ENCODE measurements at places on chromosomes 1 and 21. TPM values are rescaled to one million over a fixed set of nuclear protein-coding genes. Genes with fewer than 3 reads are reported as not detected.

DNA sequence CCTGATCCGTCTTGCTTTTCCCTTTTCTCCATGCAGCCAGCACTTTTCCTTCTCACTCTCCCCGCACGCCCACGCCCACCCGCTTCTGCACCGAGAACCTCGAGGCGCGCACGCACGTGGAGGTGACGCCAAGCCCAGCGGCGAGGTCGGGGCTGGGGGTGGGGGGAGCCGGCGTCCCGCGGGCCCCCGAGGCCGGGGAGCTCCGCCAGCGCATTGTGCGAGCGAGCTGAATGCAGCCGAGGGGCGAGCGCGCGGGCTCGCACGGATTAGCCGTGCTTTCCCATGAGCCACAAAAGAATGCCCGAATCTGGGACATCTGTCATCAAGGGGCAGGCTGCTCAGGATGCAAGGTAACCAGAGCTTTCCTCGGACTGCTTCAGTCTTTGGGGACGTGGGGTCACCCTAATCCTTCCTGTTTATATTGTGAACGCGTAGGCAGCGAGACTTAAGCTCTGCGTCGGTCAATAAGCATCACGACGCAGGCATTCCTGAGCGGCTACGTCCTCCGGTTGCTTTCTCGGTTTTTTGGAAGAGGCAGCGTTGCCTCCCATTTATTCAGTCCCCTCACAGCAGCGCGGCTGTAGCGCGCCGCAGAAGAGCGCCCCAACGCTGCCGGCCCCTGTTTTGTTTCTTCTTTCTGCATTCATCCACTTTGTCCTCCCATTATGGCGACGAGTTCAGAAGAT lies 67.3 kb upstream of the AKT3 start:
- peak; percentile 92 for DNase-seq

Gene GPR153
- total RNA-seq, result 8.6 TPM

GRCh38 chr1:10687782-10688408 lies 108.6 kb downstream of the CASZ1 start:
- DNase-seq, result peak; percentile 53

Gene SZRD1
- 78.8 TPM for total RNA-seq

DNA sequence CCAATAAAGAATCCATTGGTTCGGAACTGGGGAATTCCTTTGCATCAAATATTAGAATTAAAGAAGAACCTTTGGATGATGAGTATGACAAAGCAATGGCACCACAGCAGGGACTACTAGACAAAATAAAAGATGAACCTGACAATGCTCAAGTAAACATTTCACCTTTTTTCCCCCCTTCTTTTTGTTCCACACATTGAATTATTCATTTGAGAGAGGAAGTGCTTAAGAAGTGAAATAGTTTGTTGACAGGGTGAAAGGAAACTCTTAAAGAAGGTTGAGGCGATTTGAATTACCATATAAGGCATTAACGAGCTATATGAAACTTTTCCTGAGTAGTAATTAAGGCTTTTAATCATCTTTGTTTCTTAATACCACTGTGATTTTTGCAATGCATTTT lies 93.1 kb downstream of the ZMYM4 start:
- no peak for DNase-seq

- no peak for DNase-seq
These were observed 145.6 kb downstream of the NFIA start for GRCh38 chr1:61227857-61228550.

DNA sequence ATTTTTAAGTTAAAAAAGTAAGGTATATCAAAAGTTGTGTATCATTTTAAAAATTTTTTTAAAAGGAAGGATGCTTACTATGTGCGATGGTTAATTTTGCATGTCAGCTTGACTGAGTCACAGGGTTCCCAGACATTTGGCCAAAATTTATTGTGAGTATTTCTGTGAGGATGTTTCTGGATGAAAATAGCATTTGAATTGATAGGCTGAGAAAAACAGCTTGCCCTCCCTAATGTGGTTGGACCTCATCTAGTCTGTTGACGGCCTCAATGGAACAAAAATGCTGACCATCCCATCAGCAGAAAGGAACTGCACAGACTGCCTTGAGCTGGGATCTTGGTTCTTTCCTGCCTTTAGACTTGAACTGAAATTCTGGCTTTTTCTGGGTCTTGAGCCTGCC lies 724.5 kb downstream of the NCAM2 start:
- peak; percentile 15 for DNase-seq

DNA sequence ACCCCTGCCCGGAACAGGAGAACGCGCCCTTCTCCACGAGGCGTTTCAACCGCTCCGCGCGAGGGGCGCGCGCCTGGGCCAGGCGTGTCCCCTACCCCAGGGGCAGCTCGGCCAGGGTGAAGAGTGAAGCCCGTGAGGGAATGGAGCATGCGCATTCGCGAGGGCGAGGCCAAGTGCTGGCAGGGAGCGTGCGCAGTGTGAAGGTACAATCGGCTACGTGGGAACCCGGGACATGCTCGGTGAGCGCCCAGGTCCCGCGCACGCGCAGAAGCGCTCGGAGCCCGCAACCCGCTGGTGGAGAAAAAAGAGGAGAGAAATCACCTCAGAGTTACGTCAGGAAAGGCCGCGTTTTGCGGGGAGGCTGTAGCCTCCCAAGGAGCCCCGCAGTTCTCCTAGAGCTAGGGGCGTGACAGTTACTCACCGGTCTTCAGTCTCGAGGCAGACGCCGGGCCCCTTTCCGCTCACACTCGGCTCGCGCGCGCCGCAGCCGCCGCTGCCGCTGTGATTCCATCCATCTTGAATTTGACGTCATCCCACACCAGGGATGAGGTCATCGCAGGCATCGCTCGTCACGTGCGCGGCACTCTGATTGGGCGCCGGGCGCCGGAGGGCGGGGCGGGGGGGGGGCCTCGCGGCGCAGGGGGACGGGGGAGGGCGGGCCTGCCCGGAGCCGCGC lies at the start of gene ZBTB21:
ZBTB21 (minus strand) TSS at position 530 of the 676 bp plus-strand sequence. CDS start 16,265 bp downstream, outside the sequence.
- DNase-seq, result peak; percentile 99

Gene CD58
- 14.1 TPM for total RNA-seq

DNA sequence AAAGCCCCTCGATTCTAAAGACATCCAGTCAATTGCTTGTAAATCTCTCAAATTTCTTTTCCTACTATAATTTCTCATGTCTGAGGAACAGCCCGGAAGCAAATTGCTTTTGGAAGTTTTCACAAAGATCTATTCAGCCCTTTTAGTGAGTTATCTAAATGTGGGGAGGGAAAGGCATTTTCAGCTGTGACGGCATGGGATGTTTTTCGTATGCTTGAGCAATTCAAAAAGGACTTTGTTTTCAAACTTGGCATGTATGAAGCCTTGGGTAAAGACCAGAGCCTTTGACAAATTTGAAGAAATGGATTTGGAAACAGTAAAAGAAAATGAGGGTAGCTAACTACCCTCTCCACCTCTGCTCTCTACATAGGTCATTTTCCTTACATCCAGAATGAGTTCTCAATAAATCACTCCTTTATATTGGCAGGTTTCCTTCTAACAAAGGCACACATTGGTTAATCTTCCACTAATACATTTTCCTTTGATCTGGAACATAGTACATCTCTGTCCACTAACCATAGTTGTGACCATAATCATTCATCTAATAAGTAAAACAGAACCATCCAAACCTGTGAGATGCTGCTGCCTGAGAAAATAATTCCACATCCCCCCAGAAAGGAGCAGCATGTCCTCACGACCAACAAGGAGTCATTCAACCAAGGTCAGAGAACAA lies 66.1 kb upstream of the ADAM30 start:
- DNase-seq, result no peak

DNA sequence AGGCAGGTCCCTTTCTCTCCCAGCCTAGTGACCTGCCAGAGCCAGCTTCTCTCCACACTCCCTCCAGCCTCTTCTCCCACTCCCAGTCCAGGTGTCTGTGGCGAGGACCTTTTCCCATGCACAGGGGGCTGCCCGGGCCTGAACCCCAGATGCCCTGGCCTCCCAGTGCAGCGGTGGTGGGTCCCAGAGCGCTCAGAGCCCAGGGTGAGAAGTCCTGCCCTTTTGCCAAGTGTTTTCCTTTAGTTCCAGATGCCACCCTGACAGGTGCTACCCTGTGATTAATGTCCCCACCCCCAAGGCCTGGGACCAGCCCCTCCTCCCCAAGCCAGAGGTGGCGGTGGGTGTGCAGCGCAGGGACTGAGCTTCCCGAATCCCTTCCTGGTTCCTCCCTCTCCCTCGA lies 90.4 kb downstream of the PAX7 start:
- no peak for DNase-seq

- DNase-seq, result no peak
These were observed 38.2 kb downstream of the TP73 start for GRCh38 chr1:3690282-3691065.

All from GM23248 (cell line).